Brain pericyte (primary cell): ENCODE measurements at places on chromosomes 4 and X.

- no peak for DNase-seq
Measured at GRCh38 chrX:1316527-1316926, 20.1 kb upstream of the IL3RA start.

DNA sequence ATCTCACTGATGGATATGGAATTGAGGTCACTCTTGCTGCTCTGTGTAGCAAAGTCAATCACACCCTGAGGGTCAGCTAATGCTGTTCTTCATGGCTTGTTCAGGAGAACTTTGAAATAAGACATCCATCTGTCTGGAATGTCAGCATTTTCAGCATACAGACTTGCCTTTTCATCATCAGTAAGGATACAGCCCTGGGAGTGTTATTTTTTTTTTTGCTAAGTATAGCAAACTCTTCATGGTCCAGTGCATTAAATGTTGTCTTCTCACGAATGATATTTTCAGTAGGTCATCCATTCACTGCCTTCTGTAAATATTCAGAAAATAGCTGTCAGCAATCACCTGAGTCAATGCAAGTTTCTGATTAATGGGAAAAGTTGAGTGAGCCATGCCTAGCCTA is 268.8 kb upstream of the SMIM31 start:
- no peak for DNase-seq

DNA sequence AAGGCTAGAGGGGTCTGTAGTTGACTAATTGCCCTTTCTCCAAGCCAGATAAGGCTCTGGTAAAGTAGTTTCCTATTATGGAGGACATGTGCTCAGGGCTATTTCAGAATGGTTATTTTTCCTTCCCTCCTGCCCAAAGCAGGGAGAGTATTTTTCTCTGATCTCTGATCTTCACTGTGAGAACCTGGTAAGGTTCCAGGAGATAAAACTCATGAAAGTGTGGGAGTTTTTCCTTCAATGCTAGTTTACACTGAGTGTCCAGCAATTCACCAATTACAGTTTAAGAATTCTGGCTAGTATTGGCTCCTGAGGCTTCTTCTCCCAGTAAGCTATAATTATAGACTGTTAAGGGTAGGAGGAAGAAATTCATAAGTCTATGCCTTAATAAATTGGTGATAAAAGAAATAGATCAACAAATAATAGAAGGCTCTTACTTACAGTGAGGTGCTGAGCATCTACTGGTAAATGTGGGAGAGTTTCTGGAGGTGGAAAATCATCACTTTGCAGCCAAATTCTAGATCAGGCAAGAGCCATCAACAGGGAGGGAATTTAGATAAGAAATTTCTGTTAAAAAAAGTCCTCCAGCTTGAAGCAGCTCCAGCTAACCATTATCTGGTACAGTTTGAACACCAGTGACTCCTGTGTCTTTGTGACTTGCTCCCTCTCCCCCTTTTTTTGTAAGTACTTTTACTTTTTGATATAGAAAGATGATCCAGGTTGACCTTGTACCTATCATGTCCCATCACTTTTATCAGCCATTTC is 30.9 kb downstream of the CASP6 start:
- DNase-seq, result no peak

GRCh38 chr4:21226637-21227538 is 526.6 kb downstream of the PACRGL start:
- no peak for DNase-seq

DNA sequence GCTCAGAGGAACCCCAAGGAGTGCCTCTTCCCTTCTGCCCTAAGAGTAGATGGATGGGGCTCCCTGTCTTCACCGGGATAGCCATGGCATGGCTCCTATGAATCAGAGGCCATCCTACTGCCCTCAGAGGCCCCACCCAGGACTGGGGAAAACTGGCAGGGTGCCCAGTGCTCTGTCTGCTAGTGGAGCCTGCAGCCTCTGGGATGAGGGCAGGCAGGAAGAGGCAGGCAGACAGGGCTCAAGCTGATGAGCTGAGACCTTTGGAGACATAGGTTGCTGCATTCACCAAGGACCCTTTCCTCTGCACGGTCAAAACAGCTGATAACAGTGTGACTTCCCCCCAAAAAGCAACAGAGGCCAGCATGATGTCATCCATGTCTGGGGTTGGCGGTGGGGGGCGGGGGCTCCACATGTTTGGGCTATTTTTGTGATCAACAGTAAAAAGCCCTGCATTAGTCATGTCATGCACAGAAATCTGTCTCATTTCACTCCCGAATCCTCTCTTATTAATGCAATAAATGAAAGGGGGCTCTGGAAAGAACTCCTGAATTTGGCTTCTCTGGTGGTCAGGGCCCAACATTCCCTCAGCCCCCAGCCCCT is 207.6 kb upstream of the MAMLD1 start:
- no peak for DNase-seq

DNA sequence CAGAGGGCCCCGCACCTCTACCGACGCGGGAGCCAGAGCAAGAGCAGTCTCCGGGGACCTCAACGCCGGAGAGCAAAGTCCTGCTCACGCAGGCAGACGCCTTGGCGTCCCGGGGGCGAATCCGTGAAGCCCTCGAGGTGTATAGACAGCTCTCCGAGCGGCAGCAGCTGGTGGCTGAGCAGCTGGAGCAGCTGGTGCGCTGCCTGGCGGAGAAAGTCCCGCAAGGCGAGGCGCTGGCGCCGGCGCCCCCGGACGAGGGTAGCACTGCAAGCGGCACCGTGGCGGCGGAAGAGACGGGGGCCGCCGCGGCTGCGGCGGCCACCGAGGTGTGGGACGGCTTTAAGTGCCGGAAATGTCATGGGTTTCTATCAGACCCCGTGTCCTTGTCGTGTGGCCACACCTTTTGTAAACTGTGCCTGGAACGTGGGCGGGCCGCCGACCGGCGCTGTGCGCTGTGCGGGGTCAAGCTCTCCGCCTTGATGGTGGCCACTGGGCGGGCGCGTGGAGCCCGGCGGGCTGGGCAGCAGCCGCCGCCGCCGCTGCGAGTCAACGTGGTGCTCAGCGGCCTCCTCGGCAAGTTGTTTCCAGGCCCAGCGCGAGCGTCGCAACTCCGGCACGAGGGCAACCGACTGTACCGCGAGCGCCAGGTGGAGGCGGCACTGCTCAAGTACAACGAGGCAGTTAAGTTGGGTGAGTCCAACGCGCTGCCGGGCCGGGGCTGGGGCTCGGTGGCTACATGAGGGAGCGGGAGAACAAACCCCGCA is 672 bp downstream of the LONRF3 start:
- DNase-seq, result no peak

DNA sequence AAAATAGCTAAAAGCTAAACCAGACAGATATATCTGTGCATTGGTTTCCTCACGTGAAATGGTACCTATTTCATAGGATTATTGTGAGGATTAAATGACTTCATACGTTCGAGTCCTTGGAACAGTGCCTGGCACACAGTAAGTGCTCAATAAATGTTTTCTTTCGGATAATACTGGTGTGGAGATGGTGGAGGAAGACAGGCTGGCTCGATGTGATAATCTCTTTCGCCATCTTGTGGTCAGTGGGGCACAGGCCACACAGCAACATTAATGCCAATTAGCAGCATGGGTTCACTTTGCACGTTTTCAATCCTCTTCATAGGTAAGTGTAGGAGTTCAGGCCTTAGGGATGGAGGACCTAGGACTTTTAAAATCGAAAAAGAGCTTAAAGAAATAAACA is 9.3 kb downstream of the PAGE4 start:
- no peak for DNase-seq

GRCh38 chrX:6384371-6384770 is 150.5 kb downstream of the VCX3A start:
- DNase-seq, result no peak

- DNase-seq, result no peak
Measured at GRCh38 chrX:118823263-118824172, at the start of gene ZCCHC12. Gene ZCCHC12, plus strand, starts transcription at chrX:118823824. Its CDS starts 1,421 bp downstream, at chrX:118825245.

GRCh38 chr4:1210241-1210841 is 38.0 kb upstream of the SPON2 start:
- DNase-seq, result no peak

DNA sequence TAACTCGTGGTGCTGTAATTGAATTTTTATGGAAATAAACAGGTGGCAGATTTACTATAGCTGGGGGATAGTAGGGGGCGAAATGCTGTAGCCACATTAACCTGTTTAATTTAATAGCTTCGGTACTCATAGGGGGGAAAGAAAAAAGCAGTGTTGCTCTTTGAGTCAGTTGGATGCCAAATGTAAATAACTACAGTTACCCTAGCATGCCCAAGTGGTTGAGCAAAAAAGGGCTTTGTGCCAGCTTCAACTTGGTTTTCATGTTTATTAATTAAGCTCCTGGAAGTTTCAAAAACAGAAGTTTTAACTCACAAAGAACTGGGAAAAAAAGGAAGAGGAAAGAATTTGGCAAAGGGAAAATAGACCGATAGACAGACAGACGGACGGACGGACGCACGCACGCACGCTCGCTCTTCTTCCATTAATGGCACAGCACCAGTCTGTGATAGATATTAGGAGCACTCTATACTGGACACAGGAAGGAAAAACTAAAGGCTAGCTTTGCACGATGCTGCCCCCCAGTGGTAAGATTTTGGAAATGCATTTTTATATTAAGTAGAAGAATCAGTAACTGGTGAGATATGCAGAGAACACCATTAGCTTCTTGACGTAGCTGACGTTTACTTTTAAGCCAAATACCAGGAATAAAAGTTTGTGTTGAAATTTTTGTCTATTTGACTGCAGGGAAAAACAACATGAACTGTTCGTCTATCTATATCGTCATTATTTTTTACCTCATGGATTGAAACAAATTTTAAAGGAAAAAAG is 151.8 kb downstream of the SLC7A11 start:
- DNase-seq, result peak; percentile 55

DNA sequence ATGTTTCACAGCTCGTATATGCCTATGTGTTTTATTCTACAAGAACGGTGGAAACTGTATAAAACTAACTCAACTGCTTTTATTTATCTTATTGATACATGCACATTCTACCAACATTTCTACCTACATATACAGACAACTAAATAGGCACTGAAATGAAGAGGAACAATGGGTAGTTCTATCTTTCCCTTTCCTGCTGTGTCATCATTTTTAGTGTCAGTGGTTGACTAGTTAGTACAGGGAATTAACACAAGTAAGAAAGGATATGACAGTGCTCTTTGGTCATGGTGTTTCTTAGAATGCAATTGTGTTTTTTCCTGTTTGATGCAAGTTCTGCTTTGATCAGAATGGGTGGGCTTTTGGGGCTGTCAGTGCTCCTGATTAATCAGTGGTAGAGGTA is 293.8 kb upstream of the CTSO start:
- DNase-seq, result no peak

DNA sequence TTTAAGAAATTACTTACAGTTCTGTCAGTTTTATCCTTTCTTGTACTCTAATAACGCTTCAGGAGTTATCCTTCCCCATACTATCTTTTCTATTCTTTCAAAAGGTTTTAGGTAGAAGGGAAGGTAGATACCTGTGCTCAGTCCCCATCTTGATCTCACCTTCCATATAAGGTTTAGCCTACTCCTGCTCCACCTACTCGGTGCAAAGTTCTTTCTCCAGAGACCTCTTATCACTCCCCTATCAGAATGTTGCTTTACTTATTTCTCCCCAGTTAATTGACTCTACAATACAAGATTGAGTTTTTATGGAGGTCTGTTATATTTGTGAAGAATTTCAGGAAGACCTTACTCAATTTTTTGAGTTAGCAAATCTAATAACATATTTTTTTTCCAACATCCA is 33.9 kb downstream of the SPRY1 start:
- DNase-seq, result no peak

DNA sequence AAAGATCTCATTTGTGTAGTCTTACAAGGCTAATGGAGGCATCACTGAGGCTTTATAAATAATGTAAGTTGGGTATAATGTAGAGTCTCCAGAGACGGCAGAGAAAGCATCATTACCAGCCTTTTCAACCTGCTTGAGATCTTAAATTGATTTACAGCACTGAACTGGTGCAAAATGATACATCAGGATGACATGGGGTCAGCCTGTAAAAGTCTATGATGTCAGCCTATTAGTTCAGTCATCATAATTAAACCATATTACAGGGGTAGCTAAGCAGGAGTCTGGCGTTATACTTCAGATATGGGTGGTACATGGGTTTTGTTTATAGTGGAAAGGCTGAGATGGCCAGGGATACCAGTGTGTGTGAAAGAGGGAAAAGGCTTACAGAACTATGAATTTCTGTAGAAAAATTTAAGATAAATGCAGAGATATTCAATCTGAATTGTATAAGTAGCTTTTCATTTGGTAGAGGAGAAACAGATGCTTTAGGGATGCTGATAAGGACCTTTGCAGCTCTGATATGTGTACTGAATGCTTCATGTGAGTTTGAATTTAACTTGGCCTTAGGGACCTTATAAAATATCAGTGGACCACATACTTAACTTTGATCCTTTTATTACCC is 2.7 kb downstream of the SMAD1 start:
- DNase-seq, result no peak

- DNase-seq, result no peak
Measured at GRCh38 chrX:44224760-44225159, 118.7 kb downstream of the EFHC2 start.

GRCh38 chr4:172517391-172517790 is 651.2 kb upstream of the GALNT7 start:
- DNase-seq, result no peak

- DNase-seq, result no peak
Measured at GRCh38 chrX:23403849-23404248, 69.2 kb downstream of the PTCHD1 start.

DNA sequence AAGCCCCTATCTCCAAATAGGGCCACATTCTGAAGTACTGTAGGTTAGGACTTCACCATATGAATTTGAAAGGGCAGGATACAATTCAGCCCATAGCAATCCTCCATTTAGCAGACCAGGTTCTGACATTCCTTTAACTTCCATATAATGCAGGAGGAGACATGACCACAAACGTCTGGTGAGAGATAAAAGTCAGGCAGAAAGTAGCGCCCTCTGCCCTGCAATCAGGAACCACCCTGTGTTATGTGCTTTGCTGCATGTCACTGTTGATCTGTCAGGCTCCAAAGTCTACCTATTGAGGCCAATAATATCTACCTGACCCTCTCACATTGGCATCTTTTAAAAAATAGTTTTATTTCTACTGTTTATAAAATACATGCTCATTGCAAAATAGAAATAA is 30.2 kb upstream of the SEPSECS start:
- DNase-seq, result no peak

DNA sequence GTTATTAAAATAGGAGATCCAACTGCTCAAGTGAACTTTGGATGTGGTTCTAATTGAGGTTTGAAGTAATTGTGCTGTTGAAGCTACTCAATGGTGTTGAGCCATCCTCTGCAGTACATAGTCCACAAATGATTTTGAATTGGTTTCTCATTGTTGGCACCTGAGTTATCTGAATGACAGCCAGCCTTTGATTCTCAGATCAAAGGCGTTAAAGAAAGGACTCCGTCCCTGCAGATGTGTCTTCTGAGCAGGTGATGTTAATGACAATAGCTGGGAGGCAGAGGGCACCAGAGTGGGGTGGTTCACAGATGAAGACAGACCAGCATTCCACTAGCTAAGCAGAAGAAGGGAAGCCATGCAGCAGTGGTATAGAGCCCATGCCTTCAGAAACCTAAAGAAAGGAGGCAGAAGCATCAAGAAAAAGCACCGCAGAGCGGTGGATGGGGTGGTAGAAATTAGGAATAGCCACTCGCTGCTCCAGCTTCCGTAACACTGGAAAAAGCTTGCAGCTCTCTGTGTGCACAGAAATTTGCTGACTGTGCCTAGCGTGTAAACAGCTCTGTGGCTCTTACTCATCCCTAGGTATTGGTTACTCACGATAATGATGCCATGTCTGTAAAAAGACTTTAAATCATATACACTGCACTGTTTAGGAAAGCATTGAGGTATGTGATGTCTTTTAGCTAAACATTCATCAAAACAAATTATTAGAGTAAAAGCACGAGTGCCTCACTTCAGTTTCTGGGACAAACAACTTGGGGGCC is 79.2 kb upstream of the CLCN4 start:
- DNase-seq, result no peak
